ENCODE measurements at places on chromosomes 13 and 19.

GRCh38 chr19:10655457-10656312, 1.5 kb downstream of the ILF3 start:
- DNase-seq, result no peak

DNA sequence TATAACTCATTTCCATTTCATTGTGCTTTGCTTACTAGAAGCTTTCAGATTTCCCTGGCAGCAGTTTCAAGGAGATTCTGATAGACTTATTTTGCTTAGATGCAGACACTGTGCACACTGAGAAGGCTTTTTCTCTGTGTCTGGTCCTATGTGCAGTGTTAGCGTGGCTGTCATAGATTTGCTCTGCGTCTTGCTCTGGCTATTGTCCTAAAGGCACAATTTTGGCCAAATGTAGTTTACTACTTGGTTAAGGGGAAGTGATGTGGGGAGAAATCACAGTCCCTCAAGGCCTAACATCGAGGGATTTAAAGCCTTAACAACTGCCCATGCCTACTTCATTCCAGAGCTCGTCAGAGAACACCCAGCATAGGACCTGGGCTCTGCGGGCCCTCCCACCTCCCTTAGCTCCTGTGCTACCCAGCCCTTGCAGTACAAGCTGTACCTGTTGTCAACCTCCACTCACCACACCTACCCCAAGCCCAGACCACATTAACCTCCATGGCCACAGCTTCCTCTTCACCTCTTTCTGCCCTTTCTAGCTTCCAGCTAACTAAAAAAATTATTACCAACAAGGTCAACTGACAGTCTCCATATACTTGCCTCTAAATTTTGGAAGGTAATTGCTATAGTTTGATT, 38.9 kb upstream of the KATNAL1 start:
- DNase-seq, result no peak

DNA sequence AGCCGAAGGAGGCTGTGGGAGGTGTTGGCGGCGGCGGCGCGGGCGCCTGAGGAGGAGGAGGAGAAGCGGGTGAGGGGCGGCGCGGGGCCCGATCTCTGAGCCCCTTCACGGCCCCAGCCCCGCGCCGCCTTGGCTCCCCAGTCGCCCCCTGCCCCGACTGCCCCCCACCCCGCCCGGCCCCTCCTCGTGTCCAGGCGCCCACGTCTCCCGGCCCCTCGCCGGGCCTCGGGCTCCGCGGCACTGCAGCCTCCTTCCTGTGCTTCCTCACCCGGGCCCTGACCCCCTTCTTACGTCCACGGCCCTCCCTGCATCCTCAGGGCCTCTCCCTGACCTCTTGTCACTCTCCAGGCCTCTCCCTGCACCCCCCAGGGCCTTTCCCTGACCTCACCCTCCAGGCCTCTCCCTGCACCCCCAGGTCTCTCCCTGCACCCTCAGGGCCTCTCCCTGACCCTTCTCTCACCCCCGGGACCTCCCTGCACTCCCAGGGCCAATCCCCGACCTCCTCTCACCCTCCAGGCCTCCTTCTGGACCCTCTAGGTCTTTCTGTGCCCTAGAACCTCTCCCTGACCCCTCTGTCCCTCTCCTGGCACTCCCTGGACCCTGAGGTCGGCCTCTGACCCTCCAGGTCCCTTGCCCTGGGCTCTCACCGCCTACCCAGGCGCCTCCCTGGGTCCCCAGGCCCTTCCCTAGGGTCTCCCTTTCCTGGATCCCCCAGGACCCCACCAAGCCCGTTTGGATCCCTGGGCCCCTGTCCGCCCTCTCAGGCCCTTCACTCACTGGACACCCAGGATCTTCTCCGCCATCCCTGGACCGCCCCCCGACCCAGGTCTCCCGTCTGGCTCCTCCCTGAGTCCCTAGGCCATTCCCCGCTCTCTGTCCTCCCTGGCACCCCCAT, 460 bp downstream of the KMT5C start:
- DNase-seq, result peak; percentile 44

- DNase-seq, result peak; percentile 76
These were observed 17.2 kb upstream of the ZBTB7A start for GRCh38 chr19:4083677-4084546.

GRCh38 chr19:3818466-3818865, 32.3 kb upstream of the MATK start:
- no peak for DNase-seq

GRCh38 chr13:55788548-55788947, 1352.2 kb upstream of the PRR20A start:
- DNase-seq, result no peak

DNA sequence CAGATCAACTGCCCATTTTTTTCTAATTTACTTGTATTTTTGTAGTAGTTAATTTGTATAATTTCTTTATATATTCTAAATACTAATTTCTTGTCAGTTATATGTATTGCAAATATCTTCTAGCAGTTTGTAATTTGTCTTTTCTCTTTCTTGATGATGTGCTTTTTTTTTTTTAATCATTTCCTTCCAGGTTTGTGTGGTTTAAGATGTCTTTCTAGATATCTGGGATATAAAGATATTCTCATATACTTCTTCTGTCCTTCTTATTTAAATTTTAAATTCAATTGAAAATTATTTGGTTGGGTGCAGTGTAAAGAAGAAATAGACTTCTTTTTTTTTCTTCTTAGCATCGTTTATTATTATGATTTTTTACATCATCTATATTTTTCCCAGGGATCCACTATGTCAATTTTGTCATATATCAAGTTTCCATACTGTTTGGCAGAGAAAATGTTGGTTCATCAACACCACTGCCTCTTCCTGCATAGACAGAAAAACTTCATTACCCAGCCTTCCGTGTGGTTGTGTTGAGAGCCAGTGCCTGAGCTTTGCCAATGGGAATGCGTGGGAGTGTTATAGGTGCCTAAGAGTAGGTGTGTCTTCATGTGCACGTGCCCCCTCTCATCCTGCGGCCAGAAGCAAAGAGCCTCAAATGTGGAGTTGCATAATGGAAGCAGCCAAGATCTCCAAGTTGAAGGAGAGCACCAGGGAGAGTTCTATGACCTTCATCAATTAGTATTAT, 15.8 kb downstream of the CPB2 start:
- DNase-seq, result no peak

DNA sequence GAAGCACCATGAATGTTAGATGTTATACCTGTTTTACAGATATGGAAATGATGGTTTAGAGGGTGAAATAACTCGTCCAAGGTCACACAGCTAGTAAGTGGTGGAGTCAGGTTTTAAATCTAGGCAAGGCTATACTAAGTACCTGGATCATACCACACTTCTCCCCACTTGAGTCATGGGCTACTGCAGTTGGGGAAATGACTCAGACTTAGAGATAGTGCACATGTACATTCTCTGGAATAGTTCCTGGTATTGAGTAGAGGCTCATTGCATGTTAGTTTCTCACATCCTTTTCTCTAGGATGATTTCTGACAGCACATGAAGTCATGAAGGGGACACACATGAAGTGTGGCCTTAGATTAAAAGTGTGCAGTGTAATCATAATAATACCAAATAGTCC, 76.2 kb upstream of the TNFSF11 start:
- DNase-seq, result no peak

DNA sequence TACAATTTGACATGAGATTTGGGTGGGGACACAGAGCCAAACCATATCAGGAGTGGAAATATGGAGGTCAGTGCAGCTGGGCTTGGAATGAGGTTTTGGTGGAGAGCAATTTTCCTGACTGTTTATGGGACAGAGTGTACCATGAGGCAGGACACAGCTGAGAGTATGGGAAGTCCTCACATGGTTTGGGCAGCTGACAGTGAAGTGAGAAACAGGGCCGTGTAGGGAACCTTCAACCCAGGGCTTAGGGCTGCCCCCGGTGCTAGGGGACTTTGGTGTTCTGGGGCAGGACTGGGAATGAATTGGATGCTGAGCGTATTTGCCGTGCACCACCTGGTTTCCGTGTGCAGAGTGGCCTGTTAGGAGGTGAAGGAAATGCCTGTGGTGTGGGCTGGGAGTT, 6.1 kb downstream of the ZNF548 start:
- no peak for DNase-seq

DNA sequence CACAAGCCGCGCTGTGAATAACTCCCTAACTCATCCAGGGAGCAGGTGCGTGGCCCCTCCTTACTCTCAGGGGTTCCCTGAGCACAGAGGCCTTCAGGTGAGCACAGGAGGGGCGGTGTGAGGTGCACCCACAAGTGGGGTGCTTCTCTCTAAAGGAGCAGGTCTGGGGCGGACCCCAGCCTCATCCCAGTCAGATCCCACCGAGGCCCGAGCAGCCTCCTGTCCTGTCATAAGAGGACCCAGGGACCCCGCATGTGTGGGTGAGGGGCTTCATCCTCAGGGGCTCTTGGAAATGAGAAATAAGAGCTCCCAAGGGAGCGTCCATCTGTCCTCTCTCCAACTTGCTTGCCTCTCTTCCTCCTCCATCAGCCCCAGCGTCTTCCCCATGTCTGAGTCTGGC, 3.0 kb upstream of the LILRA5 start:
- DNase-seq, result no peak

- peak; percentile 49 for DNase-seq
These were observed 42.7 kb downstream of the UTP14C start for GRCh38 chr13:52067237-52067636.

- DNase-seq, result no peak
These were observed 644.7 kb upstream of the KLF12 start for GRCh38 chr13:74778946-74779345.

- no peak for DNase-seq
These were observed 125.3 kb downstream of the TM9SF2 start for GRCh38 chr13:99626461-99627082.

DNA sequence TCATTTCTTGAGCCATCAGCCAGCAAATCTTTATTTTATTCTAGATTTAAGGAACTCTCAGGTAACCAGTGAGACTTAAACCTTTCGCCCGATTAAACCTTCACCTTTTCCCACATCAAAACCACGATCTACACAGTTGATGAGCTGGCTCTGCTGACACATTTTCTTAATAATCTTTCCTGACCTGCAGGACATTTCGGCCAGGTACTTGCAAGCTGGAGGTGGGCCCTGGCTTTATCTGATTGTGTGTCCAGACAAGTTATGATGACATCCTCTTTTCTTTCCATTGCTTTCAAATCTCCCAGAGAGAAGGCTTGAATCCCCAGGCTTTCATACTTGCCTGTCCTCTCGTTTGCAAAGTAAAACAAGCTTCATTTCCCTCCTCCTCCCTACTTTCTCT, 144.2 kb downstream of the EFNB2 start:
- DNase-seq, result no peak

- DNase-seq, result no peak
These were observed 63.7 kb upstream of the TMTC4 start for GRCh38 chr13:100738176-100738855.

DNA sequence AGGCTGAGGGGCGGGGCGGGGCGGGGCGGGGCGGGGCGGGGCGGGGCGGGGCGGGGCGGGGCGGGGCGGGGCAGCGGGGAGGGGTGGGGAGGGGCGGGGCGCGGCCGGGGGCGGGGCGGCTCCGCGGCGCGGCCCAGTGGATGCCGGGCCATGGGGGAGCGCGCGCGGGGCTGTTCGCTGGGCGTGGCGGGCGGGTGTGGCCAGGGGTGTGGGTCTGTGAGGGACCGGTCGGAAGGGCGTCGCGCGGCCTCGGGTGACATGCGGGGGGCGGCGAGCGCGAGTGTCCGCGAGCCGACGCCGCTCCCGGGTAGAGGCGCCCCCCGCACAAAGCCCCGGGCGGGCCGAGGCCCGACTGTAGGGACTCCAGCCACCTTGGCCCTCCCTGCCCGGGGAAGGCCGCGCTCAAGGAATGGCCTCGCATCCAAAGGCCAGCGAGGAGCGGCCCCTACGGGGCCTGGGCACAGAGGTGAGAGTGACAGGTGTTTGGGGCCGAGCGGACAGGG, at the start of gene ZFP28:
TSS of gene ZFP28 (plus strand) at position 188 of the 503 bp plus-strand sequence. CDS start at position 259, 71 bp downstream.
- DNase-seq, result peak; percentile 71

- no peak for DNase-seq
These were observed 36.3 kb downstream of the ARHGEF18 start for GRCh38 chr19:7385062-7385461.

- DNase-seq, result no peak
These were observed 61.7 kb downstream of the PDS5B start for GRCh38 chr13:32647926-32648325.

DNA sequence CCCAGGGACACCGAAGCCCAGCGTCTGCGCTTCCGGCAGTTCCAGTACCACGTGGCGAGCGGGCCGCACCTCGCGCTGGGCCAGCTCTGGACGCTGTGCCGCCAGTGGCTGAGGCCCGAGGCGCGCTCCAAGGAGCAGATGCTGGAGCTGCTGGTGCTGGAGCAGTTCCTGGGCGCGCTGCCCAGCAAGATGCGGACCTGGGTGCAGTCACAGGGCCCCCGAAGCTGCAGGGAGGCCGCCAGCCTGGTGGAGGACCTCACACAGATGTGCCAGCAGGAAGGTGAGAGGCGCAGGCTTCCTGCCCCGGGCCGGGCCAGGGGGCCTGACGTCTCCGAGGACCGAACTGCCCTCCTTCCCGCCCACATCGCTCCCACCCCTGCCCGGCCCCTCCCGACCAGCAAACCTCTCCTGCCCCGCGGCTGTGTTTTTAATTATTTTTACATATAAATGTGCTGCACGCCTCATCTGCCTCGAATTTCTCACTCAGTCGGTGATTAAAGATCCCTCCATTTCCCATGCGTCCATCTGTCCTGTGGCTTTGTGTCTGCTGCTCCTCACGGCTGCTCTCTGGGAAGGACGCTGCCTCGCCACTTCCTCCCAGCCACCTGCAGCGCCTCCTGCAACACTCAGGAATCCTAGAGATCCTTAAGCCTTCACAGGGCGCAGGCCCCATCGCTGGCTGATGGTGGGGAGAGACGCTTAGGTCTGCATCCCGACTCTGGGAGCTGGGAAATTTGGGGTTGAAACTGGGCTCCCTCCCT, 4.3 kb downstream of the ZSCAN1 start:
- no peak for DNase-seq

- DNase-seq, result peak; percentile 72
These were observed 16.5 kb upstream of the B3GNT3 start for GRCh38 chr19:17778251-17778967.

DNA sequence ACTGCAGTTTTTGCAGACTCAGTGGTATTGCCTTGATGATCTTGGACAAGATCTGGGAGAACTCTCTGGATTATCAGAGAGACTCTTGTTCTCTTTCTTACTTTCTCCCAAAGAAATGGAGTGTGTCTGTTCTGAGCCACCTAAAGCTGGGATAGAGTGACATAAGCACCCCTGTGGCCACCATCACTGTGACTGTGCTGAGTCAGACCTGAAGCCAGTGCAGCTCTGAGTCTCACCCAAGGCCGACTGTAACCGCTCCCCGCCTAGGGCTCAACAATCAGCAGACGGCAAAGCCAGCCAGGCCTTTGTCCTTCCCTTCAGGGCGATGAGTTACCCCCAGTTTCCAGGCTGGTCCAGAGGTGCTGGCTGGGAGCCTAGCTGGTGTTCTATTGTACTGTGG, 795.6 kb downstream of the UQCRFS1 start:
- DNase-seq, result no peak

- DNase-seq, result no peak
These were observed 69.9 kb downstream of the TBC1D4 start for GRCh38 chr13:75411924-75412537.

All from CMK (cell line).